ENCODE measurements at places on chromosomes 7 and 10.

DNA sequence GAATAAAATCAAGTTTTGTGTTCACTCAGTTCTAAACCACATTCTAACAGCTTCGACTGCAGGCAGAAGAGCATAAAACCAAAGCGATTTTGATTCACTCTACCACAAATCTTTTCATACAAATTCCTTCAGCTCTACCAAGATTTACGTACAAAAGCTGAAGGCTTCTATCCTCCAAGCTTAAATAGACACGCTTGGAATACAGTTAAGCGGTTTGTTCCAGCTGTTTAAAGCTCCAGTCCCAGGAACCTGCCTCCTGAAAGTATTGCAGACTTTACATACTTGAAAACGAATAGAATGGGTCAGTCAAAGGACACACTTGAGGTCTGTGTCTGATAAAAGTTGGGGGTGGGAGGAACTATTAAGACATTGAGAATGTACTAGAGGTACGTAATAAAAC is 102.9 kb downstream of the MPP7 start:
- no peak for DNase-seq

DNA sequence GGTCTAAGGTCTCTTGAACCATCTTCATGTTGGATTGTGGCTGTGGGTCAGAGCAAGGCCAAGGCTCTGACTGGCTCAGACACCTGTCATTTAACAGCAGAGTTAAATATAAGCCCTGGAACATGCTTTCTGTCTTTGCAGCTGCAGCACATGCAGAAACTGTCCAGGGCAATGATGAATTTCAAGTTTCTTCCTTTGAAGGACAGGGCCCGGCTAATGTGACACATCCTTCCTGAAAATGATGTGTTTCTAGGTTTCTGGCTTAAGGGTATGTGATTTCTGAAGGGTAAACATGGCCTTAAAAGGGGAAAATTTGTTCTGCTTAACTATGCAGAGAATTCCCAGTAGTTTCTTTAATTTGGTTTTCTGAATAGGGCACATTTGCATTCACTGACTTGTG is 34.0 kb upstream of the SLC35B4 start:
- DNase-seq, result peak; percentile 50

DNA sequence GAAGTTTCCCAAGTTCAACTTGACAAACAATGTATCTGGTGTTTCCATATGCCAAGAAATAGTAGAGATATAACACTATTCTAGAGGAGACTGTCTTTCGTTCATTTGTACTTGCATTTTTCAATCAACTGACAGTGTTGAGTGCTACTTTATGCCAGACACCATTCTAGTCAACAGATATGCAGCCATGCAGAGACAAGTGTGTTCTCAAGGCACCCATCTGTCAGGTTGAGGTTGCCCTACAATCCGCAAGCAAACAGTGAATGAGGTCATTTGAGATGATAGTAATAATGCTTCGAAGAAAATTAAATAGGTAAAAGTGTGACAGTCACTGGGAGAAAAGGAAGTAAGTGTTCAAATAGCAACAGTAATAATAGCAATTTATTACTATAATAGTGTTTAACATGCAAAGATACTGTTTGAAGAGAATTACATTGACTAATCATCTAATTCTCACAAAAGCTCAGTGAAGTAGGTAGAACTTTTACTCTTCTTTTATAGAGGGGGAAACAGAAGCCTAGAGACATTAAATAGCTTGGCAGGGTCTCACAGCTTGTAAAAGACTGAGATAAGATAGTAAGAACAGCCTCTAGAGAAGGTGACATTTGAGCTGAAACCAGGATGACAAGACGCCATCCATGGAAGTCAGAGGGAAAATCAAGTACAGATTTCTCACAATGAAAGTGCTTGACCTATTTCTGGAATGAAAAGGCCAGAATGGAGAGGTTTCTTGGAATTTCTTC is 936.9 kb downstream of the SORCS3 start:
- DNase-seq, result no peak

DNA sequence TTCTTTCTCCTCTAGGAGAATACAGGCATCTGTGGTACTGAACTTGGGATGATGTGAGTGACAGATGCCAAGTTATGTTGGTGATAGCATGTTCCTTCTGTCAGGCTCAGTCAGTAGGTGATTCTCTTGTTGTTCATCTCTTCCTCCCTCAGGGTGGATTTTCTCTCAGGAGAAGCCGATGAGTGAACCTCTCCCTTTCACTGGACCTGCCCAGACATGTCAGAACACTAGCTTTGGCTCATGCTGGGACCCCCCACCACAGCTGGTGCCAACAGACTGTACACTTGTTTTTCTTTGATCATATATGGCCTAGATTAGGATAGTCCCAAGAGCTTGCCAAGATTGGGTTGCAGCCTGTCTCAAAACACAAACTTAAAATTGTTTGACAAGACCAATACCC is 129.4 kb downstream of the BMPER start:
- no peak for DNase-seq

DNA sequence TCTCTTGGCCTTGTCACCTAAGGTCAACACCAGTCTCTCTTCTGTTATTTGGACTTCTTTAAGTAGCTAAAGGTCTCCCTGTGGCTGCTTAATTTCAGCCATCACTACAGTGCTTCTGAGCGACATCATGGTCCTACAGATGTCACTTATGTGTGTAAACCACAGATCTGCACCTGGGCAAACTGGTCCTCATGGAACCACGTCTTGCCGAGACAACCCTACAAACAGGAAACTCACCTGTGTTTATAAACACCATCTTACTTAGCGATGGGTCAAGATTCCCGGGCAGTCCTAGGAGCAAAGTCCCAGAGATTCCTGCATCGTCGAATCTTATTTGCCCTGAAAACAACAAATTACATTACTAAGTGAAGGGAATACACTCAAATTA is 27.8 kb downstream of the KLF6 start:
- no peak for DNase-seq

DNA sequence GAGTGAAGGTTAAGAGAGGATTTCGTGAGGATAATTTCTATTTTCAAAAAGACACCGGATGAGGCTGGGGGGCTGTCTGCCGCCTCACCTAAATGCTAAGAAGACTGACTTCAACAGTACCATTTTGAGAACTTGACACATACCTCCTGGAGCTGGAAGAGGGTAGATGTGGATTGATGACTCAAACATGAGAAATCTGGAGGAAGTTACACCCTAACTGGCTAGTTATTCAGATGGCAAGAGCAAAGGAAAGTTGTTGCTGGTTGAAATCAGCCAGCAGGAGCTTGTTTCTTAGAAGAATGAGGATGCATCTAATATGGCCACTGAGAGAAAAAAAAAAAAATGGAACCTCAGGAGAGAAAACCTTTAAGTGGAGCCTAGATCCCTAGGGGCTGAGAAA is 76.2 kb upstream of the KIAA1217 start:
- DNase-seq, result no peak

GRCh38 chr7:159061674-159062212 is 82.9 kb downstream of the VIPR2 start:
- DNase-seq, result no peak

- no peak for DNase-seq
These were observed 915.4 kb upstream of the AUTS2 start for GRCh38 chr7:68682910-68683309.

- peak; percentile 94 for DNase-seq
These were observed 22.5 kb downstream of the CAV1 start for GRCh38 chr7:116547347-116547746.

- DNase-seq, result no peak
These were observed 166.8 kb downstream of the USP6NL start for GRCh38 chr10:11444531-11445228.

GRCh38 chr10:92222603-92223262 is 68.1 kb downstream of the CPEB3 start:
- DNase-seq, result peak; percentile 84

DNA sequence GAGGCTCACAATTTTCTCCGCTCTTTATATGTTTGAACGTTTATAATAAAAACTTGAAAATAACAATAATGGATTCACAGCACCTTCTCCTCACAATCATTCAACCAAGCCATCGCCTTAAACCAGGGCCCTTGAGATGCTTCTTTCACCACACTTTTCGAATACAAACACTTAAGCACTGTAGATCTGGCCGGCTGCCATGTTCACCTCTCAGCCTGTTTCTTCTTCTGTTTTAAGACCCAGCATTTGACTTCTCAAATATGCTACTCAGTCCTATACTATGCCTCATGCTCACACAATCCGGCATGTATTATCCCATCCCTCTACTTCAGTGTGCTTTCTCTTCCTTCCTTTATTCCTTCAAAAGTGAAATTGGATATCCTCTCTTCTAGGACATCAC is 280.6 kb downstream of the TFEC start:
- peak; percentile 1 for DNase-seq

GRCh38 chr7:93147363-93147762 is 822 bp downstream of the SAMD9L start:
- peak; percentile 68 for DNase-seq

- DNase-seq, result no peak
These were observed 226.6 kb downstream of the ARHGAP12 start for GRCh38 chr10:31702005-31702404.

- DNase-seq, result no peak
These were observed 30.4 kb downstream of the SVIL start for GRCh38 chr10:29604291-29604825.

DNA sequence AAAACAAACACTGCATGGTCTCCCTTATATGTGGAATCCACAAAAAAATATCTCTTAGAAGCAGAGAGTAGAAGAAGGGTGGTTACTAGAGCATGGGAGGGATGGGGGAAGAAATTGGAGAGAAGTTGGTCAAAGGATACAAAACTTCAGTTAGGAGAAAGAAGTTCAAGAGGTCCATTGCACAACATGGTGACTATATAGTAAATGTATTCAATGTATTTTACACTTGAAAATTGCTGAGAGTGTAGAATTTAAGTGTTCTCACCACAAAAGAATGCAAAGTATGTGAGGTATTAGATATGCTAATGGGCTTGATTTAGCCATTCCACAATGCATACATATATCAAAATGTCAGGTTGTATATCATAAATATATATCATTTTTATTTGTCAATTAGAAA is 232.0 kb upstream of the CELF2 start:
- DNase-seq, result peak; percentile 76

DNA sequence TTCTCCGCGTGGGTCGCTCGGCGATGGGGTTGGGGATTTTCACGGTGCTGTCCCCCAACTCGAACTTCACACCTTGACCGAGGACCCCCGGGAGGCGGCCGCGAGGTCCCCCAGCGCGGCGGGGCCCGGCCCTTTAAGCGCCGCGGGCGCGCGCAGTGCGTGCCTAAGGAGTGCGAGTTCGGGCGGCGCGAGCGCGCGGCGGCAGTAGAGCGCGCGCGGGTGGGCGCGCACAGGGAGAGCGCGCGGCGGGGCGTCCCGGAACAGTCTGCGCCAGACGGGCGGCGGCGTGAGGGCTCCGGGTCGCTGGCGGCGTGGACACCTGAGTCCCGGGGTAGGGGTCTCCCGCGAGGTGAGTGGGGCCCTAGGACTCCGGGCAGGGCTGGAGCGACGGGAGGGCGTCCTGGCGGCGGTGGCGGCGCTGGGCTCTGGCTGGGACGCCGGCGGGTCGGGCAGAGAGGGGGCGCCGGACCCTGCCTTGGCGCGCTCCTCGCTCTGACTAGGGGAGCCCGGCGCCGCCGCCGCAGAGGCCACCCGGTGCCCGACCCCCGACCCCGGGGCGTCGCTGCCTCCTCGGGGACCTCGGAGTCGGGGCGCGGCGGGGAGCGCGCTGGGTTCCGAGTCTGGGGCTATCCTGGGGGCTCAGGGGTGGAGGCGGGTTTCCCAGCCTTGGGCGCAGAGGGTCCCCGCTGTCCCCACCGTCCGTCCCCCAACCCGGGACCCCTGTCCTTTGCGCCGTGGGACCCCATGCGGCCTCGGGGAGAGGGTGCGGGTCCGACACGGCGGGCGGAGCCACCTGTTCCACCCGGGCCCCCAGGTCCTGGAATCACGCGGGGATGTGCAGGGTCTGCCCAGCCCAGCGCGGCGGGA is at the start of gene PROSER2:
Gene PROSER2, plus strand, starts transcription at position 235 of the 867 bp plus-strand sequence. CDS start 28,722 bp downstream, outside the sequence.
- DNase-seq, result peak; percentile 54

- no peak for DNase-seq
These were observed 160.0 kb downstream of the ADARB2 start for GRCh38 chr10:1577373-1577770.

DNA sequence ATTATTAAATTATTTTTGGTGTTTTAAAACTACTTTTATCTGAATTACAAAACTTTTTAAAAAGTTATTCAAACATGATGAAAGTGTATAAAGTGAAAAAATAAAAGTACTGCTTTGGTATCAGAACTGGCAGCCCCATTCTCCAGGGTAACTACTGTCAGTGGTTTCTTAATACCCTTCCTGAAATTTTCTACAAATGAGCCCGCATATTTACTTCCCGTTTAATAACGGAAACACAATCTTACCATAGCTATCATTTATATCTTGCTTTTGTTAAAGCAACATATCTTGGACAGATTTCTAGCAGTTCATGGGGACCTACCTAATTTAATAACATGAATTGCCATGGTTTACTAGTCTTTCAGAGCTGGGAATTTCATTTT is 249.9 kb downstream of the RNLS start:
- no peak for DNase-seq

DNA sequence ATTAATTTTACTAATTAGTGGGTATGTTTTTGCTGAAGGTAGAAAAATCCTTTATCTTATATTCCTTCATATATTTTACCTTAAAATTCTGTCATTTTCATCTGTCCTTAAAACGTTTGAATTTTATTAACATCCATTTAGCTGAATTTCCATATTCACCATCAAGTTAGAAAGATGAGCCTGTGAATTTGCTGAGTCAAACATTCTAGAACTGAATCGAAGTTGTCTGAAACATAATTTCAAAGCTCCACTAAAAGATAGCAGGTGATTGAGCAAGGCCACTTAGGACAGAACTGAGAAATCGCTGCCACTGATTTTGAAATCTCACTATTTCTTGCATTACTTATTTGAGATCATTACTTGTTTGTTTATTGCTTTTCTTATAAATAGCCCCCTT is 17.5 kb downstream of the HGF start:
- DNase-seq, result no peak

- no peak for DNase-seq
These were observed 13.5 kb downstream of the SEMA3C start for GRCh38 chr7:80905334-80905733.

DNA sequence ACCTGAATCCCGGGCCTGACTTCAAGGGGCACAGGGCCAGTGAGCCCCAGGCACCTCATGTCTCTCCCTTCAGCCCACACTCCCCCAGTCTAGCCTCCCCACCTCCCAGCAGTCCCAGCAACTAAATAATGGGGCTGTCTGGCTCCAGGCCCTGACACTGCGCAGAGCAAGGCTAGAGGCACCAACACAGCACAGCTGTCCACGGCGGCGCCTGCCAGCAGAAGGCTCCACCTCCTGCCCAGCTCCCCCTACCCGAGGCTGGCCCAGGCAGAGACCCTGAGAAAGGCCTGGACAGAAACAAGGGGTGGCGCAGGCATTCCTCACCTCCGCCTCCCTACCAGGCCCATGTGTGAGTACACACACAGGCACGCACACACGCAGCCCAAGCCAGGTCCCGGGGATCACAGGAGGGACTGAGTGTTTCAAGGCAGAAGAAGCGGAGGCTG is 6.1 kb downstream of the KCNH2 start:
- no peak for DNase-seq

GRCh38 chr10:127216274-127216673 is 19.9 kb upstream of the INSYN2A start:
- DNase-seq, result no peak

GRCh38 chr10:110056822-110057221 is 49.0 kb downstream of the ADD3 start:
- DNase-seq, result peak; percentile 89
